ENCODE measurements at places on chromosomes 11 and 22.

- DNase-seq: no peak
These were observed 44.0 kb downstream of the LIF start for GRCh38 chr22:30202531-30203006.

- no peak for DNase-seq
These were observed 4.3 kb upstream of the AMPD3 start for GRCh38 chr11:10450462-10451425.

- no peak for DNase-seq
These were observed 86.5 kb upstream of the MYO18B start for GRCh38 chr22:25655371-25655935.

DNA sequence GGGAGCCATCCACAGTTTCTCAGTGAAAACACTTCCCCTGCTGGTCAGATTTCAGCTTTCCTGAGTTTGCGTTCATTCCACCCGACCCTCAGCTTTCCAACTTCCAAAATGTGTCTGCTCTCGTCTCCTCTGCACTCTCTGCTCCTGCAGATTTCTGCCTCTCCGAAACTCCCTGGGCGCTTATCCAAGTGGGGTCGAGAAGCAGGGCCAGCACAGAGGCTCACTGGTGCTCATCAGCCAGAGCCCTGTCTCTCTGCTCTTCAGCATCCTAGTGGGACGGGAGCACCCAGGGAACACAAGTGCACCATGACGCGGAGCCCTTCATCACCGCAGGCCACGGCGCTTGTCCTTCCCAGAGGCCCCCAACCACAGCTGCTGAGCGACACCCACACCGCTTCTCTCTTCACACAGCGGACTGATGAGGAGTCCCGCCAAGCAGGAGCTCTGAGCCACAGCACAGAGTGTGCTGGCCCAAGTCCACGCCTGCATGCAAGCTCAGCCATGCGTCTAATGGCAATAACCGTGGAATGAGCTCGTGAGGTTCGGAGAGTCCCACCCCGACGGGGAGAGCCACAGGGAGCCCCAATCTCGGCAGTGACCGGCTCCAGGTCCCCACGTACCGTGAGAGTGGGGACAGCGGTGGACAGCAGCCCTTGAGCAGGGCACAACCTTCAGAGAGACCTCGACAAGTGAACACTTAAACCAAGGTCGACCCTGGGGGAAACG lies 27.9 kb upstream of the MOB2 start:
- DNase-seq: no peak

GRCh38 chr22:47691152-47691895 lies 928.9 kb downstream of the TBC1D22A start:
- no peak for DNase-seq

DNA sequence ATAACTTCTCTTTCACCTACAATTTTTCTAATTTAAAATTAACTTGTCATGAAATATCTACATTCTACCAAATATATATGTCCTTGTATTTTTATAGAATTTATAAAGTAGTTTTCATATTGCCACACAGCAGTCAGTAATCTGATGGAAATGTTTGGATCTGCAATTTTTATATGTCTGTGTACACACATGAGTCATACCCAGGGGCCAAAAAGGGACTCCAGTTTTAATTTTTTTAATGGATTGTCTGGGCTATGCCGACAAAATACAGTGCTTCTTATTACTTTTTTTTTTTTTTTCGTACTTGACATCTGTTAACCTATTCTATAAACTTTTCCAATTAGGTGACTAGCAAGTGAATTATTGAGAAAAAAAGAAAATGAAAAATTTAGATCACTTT lies 6.3 kb downstream of the GUCY1A2 start:
- no peak for DNase-seq

DNA sequence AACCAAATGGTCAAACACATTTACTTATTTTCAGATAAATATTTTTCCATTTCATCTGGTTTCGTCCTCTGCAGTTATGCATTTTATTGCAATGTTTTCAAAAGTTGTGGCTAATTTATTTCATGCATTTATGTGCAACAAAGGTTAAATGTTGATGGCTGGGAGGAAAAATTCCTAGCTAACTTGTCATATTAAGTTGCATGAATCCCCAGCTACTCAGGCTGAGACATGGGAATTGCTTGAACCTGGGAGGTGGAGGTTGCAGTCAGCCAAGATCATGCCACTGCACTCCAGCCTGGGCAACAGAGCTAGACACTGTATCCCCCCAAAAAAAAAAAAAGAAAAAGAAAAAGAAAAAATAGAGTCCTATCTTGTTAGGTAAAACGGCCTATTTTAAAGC lies 1862.4 kb upstream of the RAG2 start:
- DNase-seq: no peak

- no peak for DNase-seq
These were observed 839.8 kb downstream of the LRRC4C start for GRCh38 chr11:40619654-40620053.

DNA sequence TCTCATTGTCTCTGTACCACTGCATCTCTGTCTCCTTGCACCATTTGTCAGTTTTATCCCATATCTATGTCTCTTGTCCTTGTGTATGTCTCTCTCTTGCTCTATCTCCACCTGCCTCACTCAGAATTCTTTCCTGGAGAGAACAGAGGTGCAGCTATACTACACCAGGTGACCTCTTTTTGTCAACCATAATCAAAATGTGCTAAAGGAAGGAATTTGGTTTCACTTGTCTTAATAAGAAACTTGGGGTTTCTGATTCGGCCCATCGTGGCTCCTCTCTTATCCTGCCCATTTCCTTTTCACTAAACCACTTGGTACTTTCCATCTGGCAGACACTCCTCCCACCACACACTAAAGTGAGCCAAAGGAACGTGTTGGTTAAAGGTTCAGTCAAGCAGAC lies 2.0 kb upstream of the C11orf42 start:
- no peak for DNase-seq

- peak; percentile 46 for DNase-seq
These were observed 99.9 kb upstream of the FGF3 start for GRCh38 chr11:69918938-69919650.

GRCh38 chr22:42959576-42960509 lies 55.1 kb downstream of the PACSIN2 start:
- DNase-seq: no peak

DNA sequence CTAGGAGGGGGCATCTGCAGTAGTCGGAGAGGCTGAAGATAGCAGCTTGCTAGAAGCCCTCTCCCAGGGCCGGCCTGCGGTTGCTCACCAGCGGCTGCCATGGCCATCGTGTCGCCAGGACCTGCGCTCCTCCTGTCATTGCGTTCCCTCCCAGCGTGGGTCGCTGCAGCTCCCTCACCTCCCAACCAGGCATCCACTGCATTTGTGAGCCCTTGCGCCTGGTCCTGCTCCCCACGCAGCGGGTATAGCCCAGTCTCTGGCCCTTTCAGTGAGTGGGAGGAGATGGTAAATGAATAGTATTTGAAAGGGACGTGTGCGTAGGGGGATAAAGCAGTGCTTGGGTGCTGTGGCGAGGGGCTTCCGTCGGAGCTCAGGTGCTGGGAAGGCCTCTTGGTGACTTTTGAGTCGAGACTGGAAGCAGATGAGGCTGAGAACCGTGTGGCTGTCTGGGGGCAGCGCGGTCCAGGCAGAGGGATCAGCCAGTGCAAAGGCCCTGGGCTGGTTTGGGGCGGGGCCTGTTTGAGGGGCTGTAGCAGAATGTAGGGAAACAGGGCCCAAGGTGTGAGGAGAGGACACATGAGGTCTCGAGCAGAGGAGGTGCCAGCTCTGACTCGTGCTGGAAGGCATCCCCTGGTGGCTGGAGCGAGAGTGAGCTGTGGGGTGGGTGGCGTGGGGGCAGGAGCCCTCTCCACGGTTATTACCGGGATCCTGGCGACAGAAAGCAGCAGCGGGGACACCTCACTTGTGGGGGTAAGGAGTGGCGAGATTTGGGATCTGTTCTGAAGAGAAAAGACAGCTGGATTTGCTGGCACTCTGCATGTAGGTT lies 39.3 kb downstream of the LRP5 start:
- no peak for DNase-seq

DNA sequence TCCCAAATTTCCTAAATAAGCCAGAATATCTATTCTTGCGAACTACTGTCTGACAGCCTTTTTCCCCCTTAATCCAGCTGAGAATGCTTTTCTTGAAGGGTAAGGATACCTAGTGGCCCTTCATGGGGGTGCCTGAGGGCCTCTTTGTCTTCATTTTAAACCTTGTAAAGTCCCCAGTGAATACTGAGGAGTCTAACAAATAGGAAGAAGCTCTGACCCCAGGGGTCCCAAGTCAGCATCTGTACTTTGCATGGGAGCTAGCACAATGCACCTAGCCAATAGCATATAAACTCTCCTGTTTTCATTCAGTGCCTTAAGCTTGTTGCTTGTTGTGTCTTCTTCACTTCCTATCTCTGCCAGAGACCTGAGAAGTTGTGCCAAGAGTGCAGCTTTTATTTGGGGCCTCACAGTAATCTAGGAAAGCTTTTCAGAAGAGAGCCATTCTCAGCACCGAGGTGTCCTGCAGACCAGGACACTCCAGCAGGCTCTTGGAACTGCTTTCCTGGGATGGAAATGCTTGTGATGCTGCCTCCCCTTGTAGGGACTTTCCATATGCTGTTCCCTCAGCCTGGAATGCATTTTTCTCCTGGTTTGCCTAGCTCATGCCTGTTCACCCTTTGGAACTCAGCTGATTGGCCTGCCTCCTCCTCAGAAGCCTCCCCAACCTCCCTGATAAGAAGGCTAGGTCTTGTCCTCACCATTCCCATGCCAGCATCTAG lies 37.2 kb downstream of the BMAL1 start:
- no peak for DNase-seq

DNA sequence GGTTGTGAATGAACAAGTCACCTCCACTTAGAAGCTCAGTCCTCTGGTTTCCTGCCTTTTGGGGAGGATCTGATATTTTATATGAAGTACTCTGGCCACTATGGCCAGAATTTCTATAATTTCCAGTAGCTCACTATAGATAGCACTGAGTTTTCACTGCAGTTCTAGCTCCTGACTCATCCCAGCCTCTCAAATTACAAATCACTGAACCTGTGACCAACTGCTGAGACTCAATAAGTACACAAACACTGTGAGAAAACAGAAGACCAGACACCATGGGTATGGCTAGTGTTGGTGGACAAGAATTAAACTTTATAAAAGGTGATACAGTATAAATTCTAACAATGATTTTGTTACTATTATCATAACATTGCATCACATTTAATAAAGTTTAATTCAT lies 47.1 kb upstream of the UCP3 start:
- DNase-seq: no peak

DNA sequence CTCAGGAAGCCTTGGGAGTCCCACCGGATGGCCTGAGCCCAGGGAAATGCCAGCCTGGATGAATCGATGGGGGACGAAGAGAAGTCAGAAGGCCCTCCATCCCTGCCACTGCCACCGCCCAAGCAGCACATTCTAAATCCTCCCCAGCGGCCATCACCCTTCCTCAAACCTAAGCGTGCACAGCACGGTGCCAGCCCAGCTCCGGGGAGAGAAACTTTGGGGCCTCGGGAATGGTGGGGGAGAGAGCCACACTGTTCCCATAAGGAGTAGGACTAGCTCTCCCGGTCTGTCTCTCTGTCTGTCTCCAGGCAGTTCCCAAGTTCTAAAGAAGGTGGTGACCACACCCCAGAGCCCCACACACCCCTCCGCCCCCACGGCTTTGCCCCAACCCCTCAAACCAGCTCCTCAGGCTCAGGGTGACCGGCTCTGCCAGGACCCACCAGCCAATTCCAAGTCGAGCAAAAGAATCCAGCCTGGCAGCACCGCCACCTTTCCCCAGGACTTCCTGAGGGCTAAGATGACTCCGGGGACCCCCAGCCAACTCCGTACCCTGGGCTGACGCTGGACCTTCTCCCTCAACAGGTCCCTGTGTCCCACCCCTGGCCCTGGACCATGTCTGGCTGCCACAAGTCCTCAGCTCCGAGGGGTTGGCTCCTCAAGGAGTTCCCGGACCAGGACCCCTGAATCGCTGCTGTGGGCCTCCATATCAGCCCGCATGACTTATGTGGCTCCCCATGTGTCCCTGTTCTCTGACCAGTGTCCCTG lies 2.7 kb downstream of the AHNAK start:
- DNase-seq: peak; percentile 17

DNA sequence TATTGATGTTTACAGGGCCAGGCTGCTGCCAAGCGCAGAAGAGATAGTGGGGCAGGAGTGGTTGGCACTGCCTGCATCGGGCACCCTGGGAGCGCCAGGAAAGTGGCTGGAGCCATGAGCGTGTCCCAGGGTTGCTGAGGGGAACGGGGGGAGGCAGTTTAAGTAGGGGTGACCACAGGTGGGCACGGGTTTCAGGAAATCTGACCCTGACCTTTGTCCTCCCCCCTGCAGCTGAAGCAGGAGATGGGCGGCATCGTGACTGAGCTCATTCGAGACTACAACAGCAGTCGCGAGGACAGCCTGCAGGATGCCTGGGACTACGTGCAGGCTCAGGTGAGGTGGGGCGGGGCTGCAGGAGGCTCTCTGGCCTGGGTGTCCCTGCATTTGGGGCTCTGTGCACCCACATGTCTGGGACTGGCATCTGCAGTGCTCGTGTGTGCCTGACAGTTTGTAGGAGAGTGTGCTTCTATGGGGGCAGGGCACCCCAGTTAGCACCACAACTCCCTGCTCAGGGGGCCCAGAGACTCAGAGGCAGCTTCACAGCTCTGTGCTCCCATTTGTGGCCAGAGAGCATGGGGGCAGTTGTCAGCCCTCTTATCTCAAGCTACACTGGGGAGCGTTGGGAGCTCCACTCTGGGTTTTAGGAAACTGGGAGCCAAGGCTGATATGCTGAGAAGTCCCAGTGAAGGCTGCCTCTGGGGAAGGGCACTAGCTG lies 49.7 kb downstream of the CD82 start:
- DNase-seq: peak; percentile 16

Measured in CD4-positive, alpha-beta T cell treated with Interleukin-15 for 1 hour (primary cell).